ENCODE measurements at places on chromosomes 11 and 22.
A peak's percentile ranks its signal among the peaks of the same experiment; 100 is the strongest.

- DNase-seq: peak; percentile 99
Observed at GRCh38 chr11:27795955-27796861, 96.0 kb upstream of the BDNF start.

DNA sequence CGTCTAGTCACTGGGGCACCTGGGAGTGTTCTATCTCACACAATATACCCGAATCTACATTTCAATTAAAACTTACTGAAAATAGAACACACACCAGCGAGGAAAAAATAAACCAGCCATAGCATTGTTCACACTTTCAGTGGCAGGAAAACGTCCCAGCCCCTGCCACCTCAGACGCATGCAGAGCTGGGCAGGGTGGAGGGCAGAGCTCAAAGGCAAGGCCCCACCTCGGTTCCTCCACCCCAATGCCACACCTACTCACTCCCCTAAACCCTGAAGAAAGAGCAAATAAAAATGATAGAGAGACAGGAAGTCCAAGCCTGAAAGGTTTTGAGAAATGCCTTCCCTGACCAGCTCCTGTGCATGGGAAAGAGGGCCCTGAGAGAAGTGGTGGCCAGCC lies 14.8 kb downstream of the B3GNT6 start:
- DNase-seq: no peak

DNA sequence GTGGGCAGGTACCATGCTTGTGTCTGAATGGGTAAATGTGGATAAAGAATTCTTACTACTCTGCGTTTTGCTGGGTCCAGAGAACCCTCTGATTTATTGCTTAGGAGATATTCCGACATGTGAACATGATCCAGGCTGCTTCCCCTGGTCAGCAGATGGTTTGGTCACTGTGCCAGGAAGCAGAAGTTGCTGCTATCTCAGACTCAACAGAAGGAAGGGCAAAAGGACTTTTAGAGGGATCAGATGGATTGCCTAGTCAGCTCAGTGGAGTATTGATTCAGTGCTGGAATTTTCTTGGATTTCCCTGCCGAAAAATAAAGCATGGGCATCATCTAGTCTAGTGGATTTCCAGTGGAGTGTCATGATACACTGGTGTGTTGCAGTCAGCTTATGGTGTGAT lies 440.1 kb downstream of the NTM start:
- no peak for DNase-seq

DNA sequence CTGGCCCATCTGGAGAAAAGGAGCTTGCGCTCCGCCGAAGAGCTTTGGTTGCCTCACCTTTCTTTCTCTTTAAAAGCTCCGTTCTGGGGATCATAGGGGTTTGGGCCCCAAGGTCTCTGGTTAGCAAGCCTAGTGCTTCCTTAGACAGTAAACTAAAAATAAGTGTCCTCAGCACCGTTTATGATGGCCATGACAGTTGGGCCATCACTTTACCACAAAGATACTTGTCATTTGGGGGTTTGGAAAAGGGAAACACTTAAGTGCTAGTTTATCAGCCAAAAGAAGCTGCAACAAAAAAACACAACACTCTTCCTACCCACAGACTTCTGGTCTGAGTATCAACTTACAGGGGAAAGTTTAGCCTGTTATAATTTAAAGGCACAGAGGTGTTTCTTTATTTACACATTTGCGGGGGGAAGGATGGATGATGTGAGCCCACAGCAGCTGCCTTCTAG lies 88.4 kb upstream of the CD44 start:
- no peak for DNase-seq

- DNase-seq: no peak
Observed at GRCh38 chr11:2107521-2107920, 31.7 kb downstream of the IGF2 start.

GRCh38 chr11:68663482-68664010 lies 20.8 kb upstream of the GAL start:
- no peak for DNase-seq

DNA sequence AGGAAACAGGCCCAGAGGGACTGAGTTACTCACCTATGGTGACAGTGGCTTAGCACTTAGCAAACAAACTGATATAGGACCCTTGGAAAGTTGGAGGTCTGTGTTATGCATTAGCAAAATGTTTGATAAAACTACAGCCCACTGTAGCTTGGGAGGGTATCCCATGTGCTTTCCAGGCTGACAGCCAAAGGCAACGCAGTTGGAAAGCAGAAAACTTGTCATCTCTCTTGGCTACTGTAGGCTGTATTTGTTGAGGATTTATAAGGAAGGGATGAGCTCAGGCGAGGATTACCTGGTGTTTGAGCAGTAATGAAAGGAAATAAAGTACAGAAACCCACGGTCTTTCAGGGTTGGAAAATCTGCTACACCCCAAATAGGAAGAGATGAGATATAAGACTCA lies 23.8 kb downstream of the SDHAF2 start:
- no peak for DNase-seq

DNA sequence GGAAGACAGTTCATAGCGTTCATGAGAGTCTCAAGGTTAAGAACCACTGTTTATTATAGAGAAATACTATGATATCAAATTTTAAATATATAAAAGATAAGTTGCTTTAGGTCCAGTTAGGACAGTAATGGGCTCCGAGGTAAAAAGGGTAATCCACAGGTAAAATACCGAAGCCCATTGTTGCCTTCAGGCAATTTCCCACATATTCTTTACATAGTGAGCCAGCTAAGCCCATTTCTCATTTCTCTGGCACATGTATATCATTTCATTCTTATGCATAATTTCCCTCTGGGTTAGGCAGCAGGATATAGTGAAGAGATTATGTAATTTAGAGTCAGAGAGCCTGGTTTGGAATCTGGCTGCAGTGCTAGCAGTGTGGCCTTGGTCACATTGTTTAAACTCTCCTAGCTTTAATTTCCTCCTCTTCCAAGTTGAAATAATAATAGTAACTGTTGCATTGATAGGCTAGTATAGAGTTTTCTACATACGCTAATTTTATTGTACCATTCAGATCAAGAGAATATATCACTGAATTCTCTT lies 7.6 kb upstream of the POU2AF1 start:
- no peak for DNase-seq

GRCh38 chr11:1862588-1863351 lies 9.9 kb downstream of the LSP1 start:
- DNase-seq: no peak

GRCh38 chr11:127247261-127247851 lies 246.8 kb upstream of the KIRREL3 start:
- peak; percentile 78 for DNase-seq

GRCh38 chr11:120340529-120340928 lies 4.3 kb downstream of the ARHGEF12 start:
- no peak for DNase-seq

- no peak for DNase-seq
Observed at GRCh38 chr11:83676056-83676601, 390.0 kb upstream of the CCDC90B start.

- DNase-seq: no peak
Observed at GRCh38 chr11:64717268-64717578, 5.8 kb downstream of the NRXN2 start.

- no peak for DNase-seq
Observed at GRCh38 chr22:37546437-37547250, 13.6 kb upstream of the CDC42EP1 start.

DNA sequence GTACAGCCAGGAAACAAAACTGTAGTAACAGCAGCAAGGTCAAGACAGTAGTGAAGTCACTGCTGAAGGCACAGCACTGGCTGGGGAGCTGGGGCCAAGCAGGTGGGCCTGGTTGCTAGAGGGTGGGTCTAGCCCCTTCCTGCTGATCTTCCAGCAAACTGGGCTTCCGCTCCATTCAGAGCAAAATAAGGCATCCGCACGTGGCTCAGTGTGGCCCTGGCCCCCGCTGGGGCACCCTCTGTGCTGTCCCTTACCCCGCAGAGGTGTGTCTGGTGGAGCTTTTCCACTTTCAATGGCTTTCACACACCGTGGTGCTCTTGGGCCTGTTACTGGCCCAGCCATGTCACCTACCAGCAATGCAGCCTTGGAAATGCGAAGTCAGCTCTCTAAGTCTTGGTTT lies 162.4 kb upstream of the B3GAT1 start:
- DNase-seq: no peak

DNA sequence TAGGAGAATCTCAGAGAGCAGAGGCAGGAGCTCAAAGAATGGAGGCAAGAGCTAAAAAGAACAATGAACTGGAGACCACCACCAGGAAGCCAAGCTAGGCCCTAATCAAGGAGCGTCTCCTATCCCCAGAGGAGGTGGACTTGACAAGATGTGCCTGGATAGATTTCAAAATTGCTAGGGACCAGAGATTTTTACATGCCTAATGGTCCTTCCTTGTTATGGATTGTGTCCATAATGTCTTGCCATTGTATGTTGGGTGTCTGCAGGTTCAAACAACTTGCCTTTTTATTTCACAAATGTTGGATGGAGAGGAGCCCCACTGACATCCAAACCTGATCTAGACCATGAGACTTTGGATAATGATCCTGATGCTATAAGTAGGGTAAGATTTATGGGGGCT lies 88.2 kb upstream of the TP53I11 start:
- no peak for DNase-seq

DNA sequence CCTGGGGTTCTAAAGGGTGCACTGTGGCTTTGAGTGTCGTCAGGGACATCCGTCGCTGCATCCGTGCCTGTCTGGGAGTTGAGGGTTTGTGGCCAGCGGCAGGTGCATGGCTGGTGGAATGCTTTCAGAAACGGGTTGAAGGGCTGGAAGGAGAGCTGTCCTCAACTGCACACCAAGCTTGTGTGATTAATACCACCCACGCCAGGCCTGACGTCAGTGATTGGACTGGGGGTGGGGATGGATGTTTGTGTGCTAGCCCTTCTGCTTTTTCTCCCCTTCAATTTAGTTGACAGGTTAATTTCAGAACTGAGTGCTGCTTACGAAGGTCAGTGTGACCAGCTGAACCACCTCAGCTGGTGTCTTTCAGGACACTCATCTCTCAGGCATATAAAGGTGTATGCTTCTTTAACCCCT lies 3.2 kb upstream of the GAB2 start:
- peak; percentile 35 for DNase-seq

DNA sequence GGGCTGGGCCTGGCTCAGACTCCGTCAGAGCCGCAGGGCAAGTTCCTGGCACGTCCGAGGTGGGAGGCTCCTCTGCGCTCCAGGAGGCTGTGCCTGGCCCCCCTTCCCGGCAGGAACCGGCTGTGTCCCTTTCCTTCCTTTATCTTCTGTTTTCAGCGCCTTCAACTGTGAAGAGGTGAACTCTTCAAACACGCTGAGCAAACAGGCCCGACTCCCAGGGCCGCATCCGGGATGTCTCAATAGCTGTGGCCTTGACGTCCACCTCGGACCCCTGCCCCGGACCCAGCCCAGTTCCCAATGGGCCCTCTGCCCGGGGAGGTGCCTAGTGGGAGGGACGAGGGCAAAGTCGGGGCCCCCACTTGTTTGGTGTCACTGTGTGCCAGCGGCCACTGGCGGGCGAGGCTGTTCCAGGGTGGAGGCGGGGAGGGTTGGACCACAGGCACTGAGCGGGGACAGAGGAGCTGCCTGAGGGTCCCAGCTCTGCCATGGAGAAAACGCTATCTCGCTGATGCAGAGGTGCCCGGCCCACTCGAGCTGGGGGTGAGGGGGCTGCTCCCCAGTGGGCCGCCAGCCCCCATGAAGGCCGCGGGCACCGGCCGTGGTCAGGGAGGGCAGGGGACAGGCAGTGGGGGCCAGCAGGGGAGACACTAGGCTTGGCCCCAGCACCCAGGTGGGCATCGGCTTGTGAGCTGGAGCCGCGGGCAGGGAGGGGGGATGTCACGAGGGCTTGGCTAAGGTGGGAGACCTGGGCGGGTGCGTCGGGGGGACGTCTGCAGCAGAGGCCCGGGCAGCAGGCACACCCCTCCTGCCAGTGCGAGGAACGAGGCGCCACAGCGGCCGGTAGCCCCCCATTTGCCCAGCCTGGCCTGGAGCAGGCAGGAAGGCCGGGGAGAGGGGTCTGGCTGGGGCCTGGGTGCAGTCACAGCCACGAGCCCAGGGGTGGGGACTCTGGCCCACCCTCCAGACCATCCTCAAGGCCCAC lies 2.7 kb upstream of the MUC5B start:
- no peak for DNase-seq

DNA sequence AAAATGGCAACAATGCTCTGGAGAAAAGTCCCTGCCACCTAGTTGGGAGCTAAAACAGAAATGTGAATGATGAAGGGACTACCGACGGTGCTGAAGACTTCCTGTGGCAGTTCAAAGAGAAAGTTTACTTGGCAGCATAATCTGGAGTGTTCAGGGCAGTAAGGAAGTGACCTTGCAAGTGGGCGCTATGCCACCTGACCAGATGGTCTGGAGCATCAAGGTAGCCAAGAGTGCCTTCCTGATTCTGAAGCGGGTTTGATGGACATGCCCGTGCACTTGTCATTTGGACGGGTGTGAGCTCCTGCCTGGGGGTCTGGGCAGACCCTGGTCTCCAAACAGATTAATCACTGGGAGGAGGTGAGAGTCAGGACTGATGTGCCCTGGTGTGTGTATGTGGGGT lies 1.8 kb upstream of the SNX19 start:
- DNase-seq: no peak

DNA sequence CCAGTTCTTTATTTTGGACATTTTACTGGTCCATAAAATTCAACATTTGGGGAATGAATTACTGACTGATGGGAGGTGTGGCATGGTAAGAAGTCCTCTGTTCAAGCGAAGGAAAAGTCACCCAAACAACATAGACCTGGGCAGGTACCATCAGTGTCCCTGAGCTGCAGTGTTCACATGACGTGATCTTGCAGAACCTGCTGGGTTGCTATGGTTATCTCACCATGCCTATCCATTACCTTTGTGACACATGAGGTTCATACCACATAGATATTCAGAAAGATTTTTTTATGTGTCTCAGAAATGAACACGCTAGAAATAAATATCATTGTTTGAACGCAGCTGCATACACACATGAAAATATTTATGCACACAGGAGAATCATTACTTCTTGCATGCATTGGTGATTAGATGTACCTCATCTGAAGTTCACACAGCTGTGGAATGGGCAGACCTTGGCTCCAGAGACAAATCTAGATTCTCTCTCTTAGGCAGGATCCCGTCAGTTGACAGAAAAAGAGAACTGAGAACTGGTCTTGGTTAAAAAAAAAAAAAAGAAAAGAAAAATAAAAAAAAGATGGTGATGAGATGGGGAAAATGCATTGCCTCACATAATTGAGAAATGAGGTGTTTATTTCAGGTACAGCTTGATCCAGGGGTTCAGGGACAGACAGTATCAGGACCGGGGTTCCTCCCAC lies 21.4 kb upstream of the RCN1 start:
- no peak for DNase-seq

- DNase-seq: no peak
Observed at GRCh38 chr11:68691402-68691784, 7.0 kb downstream of the GAL start.

GRCh38 chr11:77155082-77155475 lies 27.0 kb downstream of the MYO7A start:
- no peak for DNase-seq

- no peak for DNase-seq
Observed at GRCh38 chr11:76579056-76579751, 91.3 kb downstream of the LRRC32 start.

- no peak for DNase-seq
Observed at GRCh38 chr11:15945726-15946125, 410.6 kb downstream of the SOX6 start.

- DNase-seq: peak; percentile 85
Observed at GRCh38 chr11:109486129-109486528, 64.1 kb downstream of the C11orf87 start.

- DNase-seq: no peak
Observed at GRCh38 chr22:23058063-23058462, 12.3 kb upstream of the GNAZ start.
